ENCODE measurements at places on chromosomes 11 and 22.
A peak's percentile ranks its signal among the peaks of the same experiment; 100 is the strongest.

GRCh38 chr11:128207861-128208321, 379.5 kb downstream of the ETS1 start:
- DNase-seq: no peak

DNA sequence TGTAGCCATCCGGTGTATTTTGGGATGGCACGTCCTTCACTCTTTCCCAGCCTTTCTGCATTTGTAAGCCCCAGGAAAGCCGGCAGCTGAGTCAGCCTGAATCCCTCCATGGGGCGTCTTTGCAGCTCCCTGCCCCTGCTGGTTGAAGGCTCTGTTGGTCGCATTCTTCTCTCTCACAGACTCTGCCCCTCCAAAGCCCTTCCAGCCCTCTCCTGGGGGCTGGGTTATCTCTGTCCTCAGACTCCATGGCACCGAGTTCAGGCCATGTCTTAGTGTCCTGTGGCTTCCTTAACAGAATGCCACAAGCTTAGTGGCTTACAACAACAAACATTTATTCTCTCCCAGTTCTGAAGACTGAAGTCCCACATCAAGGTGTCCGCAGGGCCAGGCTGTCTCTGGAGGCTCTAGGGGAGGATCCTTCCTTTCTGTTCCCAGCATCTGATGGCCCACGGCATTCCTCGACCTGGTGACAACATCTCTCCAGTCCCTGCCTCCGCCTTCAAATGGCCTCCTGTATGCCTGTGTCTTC, 62.2 kb downstream of the BCR start:
- no peak for DNase-seq

DNA sequence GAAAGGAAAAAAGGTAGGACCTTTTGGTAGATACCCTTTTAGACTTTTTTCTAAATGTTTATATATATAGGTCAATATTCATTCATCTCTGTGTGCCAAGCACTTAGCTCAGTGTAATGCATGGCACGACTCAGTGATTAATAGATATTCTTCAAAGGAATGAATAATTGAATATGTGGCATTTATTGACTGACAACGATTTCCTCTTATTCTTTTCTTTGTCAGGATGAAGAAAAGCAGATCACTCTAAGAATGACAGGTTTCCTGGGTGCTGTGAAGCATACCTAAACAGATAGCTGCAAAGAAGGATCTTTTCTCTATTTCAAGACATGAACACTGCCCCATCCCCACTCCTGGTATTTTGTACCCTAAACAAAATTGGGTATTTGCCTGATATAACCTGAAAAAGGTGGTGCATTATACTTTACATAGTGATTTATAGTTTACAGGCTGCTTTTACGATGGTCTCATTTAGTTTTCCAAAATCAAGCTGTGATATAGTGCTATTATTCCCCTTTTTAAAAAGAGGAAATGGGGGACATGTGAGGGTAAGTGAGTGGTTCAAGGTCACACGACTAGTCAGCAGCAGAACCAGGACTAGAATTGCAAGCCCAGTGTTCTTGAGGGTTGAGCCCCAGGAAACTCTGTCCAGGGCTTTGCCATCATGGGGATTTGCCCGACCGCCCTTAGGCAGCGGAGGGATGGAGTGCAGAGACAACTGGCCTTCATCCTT, 32.9 kb upstream of the CLMP start:
- DNase-seq: no peak

DNA sequence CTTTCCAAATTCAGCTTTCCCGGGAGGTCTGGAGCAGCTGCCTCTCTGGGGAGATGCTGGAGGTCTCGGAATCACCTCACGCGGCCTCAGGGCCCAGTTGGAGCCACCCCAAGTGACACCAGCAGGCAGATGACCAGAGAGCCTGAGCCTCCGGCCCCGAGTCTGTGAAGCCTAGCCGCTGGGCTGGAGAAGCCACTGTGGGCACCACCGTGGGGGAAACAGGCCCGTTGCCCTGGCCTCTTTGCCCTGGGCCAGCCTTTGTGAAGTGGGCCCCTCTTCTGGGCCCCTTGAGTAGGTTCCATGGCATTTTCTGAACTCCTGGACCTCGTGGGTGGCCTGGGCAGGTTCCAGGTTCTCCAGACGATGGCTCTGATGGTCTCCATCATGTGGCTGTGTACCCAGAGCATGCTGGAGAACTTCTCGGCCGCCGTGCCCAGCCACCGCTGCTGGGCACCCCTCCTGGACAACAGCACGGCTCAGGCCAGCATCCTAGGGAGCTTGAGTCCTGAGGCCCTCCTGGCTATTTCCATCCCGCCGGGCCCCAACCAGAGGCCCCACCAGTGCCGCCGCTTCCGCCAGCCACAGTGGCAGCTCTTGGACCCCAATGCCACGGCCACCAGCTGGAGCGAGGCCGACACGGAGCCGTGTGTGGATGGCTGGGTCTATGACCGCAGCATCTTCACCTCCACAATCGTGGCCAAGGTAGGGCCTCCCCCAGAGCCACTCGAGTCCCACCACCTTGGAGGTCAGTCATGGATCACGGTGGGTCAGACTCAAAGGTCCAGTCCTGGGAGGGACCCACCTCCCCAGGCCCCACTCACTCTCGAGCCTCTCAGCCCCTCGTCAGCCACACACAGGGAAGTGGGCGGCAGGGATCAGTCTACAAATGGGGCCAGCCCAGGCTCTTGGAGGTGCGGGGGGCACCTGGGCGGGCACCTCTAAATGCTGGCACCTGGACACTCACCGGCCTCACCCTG, 525 bp downstream of the SLC22A12 start:
- DNase-seq: no peak

DNA sequence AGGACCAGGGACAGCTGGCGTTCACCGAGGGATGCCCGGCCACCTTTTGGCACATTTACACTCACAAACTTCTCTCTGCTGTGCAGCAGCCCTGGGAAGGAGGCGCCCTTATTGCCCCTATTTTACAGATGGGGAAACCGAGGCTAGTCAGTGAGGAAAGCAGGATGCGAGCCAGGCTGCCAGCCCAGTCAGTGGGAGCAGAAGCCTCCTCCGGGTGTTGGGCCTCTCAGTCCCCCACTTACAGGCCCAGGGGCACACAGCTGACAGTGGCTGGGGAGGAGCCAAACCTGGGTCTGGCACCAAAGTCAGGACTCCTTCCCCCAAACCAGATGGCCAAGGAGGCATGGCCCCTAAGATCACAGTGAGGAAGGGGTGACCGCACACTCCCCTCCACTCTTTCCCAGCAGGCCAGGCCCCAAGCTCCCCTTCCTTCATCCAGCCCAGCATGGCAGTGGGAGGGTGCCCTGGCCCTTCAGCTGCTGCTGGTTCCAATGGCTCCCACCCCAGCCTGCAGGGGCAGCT, 121.4 kb upstream of the ANO1 start:
- DNase-seq: no peak

- DNase-seq: no peak
Observed at GRCh38 chr22:34390400-34390799, 470.1 kb upstream of the LARGE1 start.

GRCh38 chr11:76073724-76074123, 132.6 kb downstream of the WNT11 start:
- DNase-seq: no peak

DNA sequence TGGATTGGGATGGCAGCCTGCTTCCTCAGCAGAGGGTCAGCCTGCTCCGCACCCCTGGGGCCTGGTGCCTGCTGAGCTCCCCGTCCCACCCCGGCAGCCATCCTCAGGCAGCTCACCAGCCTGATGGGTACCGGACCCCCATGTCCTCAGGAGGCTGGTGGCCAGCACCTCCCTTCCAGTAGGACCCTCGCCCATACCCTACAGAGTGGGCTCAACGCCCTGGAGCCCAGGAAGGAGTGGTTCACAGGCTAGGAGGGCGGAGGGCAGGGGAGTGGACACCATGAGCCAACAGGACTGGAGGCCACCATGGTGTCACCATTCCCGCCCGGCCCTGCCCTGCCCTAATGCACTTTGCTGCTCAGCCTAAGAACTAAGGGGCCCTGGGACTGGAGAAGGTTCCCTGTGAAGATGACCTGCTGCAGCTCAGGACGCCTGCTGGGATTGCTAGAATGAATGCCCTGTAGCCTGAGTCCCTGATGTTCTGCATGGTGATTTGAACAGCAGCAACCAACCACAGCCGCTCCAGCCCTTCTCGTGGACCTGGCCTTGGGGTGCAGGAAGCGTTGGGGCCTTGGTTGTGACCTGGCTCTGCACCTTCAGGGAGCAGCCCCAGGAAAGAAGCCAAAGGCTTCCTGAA, 1080.8 kb downstream of the BRD1 start:
- no peak for DNase-seq

- DNase-seq: no peak
Observed at GRCh38 chr11:44267750-44268613, 42.0 kb downstream of the ALX4 start.

DNA sequence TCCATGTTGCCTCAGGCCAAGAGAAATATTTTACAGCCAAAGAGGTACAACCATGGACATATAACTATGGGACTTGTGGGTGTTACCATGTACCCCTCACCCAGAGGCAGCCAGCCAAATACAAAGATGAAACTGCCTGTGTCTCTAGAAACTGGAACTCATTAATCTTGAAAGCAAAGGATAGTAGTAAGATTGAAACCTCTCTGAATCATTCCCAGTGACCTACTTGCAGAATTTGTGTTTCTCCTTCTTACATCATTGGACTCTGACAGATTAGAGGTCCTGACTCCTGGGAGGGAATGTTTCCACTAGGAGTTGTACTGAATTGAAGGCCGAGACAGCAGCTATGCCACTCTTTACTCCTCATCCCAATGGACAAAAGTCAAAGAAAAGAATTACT, 257.4 kb upstream of the UBASH3B start:
- DNase-seq: no peak

- DNase-seq: no peak
Observed at GRCh38 chr22:46142548-46143490, 7.5 kb upstream of the PPARA start.

DNA sequence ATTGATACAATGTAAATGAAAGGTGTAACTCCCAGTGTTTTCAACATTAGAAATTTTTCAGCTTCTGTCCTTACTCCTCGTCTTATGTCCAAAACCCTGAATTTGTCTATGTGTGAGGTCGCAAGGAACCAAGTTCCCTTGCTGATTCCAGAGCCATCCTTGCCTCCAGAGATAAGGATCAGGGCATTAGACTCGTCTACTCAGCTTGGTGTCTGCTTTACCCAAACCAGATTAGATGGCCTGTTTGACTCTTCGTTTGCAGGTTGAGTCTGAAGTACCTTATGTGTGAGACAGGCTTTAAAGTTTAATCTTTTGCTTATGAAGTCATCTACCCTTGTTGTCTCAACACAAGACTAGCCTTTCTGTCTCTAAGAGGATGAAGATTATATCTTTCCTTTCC, 55.6 kb downstream of the SPECC1L start:
- no peak for DNase-seq

GRCh38 chr11:1943576-1943975, 3.6 kb upstream of the MRPL23 start:
- DNase-seq: no peak

DNA sequence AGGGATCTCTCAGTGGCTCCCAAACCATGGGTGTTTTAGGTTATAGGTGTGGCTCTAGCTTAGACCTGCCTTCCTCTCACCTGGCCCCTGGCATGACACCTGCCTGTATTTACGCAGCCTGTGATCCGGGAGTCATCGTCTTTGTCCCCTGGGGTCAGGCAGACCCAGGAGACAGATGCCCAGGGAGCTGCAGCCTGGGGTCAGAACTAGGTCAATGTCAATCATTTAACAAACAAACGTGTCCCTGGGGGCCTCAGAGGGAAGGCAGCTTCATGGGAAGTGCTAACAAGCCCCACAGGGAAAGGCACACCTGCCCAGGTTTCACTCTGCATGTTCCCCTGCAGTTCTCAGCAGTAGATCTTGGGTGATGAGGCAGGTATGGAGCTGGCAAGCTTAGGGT, 12.0 kb downstream of the BACE1-AS start:
- DNase-seq: no peak

DNA sequence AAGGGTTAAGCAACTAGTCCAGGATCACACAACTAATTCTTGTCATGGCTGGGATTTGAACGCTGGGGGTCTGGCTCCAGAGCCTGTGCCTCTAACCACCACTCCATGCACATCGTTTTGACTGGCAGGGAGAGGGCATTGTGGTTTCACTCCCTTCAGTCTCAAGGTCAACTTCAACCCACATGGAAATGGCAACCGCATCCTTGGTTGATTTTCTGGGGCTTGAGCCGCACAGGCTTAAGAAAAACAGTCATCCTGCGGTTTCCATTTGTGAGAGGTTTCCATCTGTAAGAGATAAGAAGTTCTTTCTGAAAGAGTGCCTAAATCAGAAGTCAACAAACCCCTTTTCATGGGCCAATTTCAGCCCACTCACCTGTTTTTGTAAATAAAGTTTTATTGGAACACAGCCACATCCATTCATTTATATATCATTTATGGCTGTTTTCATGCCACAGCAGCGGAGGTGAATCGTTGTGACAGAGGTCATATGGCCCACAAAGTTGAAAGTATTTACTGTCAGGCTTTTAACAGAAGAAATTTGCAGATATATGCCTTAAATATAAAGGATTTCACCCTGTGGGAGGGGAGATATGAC, 65.7 kb downstream of the SGSM1 start:
- DNase-seq: peak; percentile 68

DNA sequence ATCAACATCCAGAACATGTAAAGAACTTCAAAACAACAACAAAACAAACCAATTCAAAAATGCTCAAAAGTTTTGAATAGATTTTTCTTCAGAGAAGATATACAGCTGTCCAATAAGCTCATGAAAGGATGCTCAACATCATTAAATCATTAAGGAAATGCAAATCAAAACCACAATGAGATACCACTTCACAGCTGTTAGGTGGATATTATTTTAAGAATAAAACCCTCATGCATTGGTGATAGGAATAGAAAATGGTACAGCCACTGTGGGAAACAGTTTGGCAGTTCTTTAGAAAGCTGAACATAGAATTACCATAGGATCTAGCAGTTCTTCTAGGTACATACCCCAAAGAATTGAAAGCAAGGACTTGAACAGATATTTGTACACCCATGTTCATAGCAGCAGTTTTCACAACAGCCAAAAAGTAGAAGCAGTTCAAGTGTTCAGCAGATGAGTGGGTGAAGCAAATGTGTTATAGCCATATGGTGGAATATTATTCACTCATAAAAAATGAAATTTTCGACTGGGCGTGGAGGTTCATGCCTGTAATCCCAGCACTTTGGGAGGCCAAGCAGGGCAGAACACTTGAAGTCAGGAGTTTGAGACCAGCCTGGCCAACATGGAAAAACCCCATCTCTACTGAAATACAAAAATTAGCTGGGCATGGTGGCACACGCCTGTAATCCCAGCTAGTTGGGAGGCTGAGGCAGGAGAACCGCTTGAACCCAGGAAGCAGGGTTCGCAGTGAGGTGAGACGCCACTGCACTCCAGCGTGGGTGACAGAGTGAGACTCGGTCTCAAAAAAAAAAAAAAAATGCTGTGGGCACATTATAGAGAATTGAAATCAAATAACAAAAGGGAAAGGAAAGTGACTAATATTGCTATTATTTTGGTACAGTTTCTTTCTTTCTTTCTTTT, 42.9 kb downstream of the CBL start:
- DNase-seq: no peak

- DNase-seq: no peak
Observed at GRCh38 chr11:45388472-45388871, 102.3 kb upstream of the SYT13 start.

Data from CMK (cell line).